ENCODE measurements at places on chromosomes 7 and 10.

DNA sequence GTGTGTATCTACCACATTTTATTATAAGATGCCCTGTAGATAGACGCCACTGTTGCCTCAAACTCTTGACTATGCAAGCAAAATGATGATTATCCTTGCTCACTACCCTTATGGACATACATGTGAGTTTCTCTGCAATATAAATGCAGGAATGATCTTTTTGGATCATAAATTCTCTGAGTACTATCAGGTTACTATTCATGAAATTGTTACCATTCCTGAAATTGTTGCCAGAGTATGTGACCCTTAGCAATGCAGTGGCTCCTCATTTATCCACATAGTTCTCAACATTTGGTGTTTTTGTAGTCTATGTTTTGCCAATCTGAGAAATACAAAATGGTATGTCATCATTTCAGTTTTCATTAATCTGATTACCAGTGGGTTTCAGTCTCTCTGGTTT, 166.2 kb upstream of the FAM3C start:
- DNase-seq: no peak

DNA sequence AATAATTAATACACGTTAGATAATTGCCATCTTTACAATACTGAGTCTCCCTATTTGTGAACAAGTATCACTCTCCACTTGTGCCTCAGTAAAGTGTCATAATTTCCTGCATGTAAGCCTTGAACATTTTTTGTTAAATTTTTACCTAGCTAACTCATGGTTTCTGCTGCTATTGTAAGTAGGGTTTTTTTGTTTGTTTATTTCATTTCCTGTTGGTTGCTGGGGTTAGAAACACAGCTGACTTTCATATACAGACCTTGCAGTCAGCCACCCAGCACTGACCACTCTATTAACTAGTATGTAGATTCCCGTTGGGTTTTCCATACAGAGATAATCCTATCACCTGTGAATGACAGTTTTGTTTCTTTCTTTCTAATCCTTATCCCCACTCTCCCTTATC, 133.3 kb downstream of the MPP7 start:
- DNase-seq: no peak

- DNase-seq: peak; percentile 79
Measured at GRCh38 chr7:39951226-39952194, 1.5 kb downstream of the CDK13 start.

DNA sequence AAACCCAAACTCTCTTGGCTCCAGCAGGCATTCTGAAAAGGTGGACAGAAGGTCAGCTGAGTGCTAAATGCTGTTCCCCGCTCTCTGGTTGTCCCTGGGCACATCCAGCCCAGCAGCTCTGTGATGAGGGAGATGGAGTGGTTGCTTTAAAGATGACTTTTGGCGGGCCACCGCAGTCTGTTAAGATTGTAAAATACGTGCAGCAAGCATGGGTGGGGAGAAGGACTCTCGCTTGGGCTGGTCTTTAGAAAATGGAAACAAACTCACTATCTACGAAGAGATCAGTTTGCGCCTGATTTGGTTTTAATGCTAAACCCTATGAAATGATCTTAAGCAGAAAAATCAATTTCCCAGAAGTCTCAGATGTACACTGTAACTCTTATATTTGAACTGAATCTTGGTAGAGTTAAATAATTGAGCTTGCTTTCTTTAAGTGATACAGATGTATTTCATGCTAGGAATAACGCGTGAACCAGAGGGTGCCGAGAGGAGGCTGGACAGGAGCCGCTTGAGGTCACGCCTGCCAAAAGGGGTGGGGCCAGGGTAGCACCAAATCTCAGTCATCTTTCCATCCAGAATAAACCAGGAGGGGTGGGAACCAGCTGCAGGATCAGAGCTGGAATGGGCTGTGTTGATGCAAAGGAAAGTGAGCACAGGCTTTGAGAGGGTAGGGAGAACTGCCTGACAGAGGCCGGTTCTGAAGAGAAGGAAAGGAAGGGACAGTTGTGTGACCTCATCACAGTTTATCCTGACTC, 170.2 kb upstream of the MKI67 start:
- no peak for DNase-seq

- no peak for DNase-seq
Measured at GRCh38 chr7:158108646-158109293, 478.9 kb downstream of the PTPRN2 start.

- DNase-seq: no peak
Measured at GRCh38 chr10:89392974-89393373, 551 bp downstream of the IFIT1 start.

DNA sequence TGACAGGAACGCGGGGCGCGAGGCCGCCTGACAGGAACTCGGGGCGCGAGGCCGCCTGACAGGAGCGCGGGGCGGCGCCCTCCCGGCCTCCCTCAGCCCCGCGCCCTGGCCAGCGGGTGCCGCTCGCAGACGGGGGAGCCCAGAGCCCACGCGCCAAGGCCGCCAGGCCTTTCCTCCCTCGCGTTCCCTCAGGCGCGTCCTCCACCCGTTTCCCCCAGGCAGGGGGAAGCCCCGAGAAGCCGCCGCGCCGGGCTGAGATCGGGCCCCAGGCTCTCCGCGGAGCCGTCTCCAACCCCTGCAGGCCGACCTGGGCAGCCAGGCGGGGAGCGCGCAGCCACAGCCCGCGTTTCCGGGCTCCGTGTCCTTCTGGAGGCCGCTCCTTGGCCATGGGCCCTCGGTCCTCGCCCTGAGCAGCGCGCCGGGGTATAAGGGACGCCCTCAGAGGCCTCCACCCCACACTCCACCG, 17.7 kb downstream of the PTPRN2 start:
- DNase-seq: no peak

GRCh38 chr10:92846854-92847201, 1.5 kb upstream of the EXOC6 start:
- DNase-seq: no peak

DNA sequence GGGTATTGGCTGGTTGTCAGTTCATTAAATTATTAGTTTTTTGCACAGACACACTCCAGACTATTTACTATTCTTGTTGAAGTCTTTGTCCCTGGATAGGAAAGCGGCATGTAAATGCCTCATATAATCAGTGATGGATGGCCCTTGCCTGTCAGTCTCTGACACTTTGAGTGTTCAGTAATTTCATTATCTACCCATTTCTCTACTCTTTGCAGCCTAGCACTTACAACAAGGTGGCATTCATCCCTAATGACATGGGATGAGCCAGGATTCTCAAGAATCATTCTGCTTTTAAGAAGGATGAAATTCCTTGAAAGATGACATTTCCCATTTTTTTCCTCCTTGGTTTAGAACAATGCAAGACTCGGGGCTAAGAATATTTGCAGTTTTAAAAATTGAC, 155.7 kb downstream of the SORCS3 start:
- no peak for DNase-seq

DNA sequence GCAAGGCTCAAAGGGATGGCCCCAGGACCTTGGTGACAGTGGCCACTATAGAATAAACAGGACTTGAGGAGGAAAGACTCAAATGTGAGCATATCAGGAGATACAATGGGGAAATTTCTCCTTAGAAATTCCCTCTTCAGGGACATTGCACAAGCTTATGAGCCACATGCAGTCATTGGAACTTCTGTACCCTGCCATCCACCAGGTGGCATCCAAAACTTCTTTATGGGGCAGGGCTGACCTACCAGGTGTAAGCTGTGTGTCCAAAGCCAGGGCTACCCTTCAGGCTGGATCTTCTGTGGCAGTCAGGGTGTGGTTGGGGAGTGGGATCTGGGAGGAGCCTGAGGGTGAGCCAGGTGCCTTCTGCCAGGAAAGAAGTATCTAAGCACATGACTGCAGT, 36.6 kb upstream of the LRRC18 start:
- no peak for DNase-seq

DNA sequence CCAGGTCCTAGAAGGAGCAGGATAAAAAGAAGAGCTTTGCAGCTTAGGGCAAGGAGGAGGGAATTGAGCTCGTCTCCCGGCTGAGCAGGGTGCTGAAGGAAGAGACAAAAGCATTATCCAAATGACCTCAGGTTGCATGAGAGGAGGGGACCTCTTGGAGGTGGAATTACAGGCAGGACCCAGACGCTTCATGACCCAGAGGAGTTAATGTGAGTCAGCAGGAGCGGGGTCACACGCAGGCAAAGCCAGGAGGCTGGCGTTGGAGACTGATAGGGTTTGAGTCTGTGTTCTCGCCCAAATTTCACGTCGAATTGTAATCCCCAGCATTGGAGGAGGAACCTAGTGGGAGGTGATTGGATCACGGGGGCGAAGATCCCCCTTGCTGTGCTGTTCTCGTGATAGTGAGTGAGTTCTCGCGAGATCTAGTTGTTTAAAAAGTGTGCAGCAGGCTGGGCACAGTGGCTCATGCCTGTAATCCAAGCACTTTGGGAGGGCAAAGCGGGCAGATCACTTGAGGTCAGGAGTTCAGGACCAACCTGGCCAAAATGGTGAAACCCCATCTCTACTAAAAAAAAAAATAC, 63.7 kb upstream of the AUTS2 start:
- no peak for DNase-seq

DNA sequence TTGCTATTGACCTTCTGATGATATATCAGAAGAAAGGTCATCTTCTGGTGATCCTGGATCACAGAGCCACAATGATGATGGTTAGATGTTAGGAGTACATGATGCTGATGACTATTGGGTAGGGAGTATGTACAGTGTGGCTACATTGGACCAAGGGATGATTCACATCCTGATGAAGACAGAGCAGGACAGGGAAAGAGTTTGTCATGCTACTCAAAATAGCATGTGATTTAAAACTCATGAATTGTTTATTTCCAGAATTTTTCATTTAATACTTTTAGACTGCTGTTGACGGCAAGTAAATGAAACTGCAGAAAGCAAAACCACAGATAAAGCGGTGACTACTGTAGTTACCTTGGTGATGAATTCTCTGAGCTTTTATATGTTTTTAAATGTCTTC, 397.3 kb downstream of the PPP1R3A start:
- DNase-seq: no peak

DNA sequence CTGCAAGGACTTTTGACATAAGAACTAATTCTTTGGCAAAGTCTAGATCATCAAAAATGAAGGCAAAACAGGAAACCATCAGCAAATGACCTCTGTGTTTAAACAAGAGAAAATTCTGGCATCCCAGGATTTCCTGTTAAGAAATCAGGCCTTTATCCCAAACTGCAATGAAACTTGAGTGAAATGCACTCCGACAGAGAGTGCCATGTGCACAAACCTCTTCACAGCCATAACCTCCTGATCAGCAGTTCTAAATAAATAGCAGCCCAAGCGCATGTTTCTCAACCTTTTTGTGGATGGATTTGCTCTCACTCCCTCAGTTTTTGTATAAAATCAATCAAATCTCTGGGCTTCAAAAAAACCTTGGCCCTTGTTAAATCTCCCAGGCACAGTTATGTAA, 107.7 kb upstream of the EEPD1 start:
- no peak for DNase-seq

DNA sequence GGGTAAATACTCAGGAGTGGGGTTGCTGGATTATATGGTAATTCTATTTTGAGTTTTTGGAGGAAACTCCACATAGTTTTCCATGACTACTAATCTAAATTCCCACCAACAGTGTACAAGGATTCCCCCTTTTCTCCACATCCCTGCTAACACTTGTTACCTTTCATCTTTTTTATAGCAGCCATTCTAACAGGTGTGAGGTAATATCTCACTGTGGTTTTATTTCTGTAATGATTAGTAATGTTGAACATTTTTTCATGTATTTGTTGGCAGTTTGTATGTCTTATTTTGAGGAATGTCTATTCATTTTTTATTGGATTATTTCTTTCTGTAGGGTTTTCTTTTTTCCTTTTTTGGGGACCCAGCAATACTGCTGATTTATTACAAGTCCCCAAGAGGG, 14.9 kb downstream of the TAF3 start:
- no peak for DNase-seq

DNA sequence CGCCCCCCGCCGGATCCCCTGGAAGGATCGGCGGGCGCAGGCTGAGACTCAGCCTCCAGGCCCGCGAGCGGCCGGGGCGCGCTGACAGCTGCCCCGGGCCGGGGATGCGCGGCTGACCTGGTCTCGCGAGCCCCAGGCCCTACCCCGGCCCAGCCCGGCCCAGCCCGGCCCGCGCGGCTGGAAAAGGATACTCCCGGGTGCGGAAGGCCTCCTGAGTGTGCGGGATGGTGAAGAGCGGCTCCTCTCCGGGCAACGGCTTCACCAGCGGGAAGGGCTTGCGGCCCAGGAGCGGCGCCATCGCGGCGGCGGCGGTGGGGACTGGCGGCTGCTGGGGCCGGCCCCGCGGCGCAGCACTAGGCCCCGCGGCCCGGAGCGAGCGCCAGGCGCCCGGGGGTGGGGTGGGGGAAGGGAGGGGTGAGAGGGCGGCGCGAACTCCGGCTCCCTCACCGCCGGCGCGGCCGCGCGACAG, 423 bp downstream of the BAZ1B start:
- DNase-seq: no peak

GRCh38 chr10:128361487-128361886, 235.3 kb upstream of the MKI67 start:
- no peak for DNase-seq

DNA sequence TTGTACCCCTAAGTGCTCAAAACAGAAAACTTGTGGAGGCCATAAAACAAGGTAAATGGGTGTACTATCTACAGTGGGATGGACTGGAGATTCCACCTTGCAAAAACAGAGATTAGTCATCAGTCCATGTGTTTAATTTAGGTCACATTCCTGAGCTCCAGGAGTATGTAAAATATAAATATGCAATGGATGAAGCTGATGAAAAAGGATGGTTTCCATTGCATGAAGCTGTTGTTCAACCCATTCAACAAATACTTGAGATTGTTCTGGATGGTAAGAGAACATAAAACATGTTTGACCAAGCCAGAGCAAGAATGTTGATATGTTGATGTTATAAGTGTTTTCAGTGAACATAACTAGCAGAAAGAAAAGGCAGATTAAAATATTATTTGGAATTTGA, 14.6 kb downstream of the ASB15 start:
- DNase-seq: no peak

- no peak for DNase-seq
Measured at GRCh38 chr10:50375745-50376144, 124.4 kb upstream of the ASAH2 start.

GRCh38 chr7:40530292-40530691, 395.5 kb downstream of the SUGCT start:
- DNase-seq: no peak

GRCh38 chr7:128458956-128459355, 3.3 kb downstream of the HILPDA start:
- no peak for DNase-seq

- peak; percentile 15 for DNase-seq
Measured at GRCh38 chr10:68423522-68423921, 16.4 kb upstream of the RUFY2 start.

DNA sequence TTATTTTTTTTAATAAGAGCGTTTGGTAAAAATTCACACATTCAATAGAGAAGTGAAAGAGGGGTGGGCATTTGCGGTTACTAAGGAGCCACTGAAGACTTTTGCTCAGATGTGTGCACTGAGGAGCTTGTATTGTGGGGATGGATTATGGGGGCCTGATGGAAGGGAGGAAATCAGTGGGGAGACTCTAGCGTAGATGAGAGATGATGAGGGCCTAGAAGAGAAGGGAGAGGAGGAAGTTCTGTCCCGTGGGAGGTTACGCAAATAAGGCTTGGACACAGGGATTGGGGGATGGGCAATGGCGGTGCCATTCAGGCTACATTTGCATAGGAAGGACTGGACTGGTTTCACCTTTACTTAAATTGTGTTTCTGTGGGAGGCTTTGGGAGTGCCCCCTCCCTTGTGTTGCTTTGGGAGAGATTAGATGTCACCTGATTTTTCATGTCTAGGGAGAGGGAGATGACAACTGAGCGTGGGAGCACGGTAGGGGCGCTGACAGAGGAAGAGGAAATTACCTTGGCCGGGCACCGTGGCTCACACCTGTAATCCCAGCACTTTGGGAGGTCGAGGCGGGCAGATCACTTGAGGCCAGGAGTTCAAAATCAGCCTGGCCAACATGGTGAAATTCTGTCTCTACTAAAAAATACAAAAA, 2.2 kb upstream of the HIP1 start:
- DNase-seq: no peak

Measured in CD8-positive, alpha-beta T cell (primary cell).